Esophagus muscularis mucosa (tissue), 4 donors: ENCODE measurements at places on chromosomes 2 and 18. TPM values are rescaled to one million over a fixed set of nuclear protein-coding genes. Genes with fewer than 3 reads are reported as not detected.

The LIMS4 gene
- 2.7 TPM for total RNA-seq

The UGT1A6 gene
- total RNA-seq, result not detected

The ASAP2 gene
- 24.0 TPM for total RNA-seq

The CNRIP1 gene
- 44.4 TPM for total RNA-seq
